NCI-H2081 (cell line): ENCODE measurements at places on chromosomes 6 and 20.

- DNase-seq, result peak; percentile 40
Observed at GRCh38 chr20:34834459-34834893, 9.0 kb upstream of the NCOA6 start.

DNA sequence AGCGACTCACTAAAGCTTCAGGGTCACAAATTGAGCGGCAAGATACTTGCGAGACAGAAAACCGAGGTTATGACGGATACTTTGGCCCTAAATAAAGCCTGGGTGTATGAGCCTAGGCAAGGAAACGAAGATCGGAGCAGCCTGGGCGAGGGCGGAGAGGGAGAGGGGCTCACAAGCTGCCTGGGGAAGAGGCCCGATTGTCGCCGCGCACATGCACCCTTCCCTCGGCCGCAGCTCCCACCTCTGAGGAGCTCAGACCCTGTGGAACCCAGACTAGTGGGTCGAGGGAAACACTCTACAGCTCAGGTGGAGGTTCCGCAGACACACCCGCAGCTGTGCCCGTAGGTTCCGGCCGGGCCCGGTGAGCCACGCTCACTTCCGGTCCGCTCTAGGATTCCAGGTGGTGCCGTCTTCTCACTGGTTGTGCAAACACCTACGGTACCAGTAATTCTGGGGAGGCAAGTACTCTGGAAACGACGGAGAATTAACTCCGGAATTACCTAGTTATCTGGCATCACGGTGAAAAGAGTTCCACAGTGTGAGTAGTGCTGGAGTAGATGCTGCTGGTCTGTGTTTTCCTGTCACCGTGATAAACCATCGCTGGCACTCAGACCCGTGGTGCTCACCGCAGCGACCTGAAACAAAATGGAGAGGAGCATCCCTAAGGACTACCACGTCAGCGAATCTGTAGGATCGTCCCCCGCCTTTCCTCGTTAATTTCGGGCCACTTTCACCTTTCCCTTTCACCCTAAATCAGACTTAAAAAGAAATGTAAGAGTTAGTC, 61.5 kb downstream of the GPX5 start:
- peak; percentile 84 for DNase-seq

- peak; percentile 78 for DNase-seq
Observed at GRCh38 chr6:92231171-92231701, 1188.1 kb downstream of the EPHA7 start.

DNA sequence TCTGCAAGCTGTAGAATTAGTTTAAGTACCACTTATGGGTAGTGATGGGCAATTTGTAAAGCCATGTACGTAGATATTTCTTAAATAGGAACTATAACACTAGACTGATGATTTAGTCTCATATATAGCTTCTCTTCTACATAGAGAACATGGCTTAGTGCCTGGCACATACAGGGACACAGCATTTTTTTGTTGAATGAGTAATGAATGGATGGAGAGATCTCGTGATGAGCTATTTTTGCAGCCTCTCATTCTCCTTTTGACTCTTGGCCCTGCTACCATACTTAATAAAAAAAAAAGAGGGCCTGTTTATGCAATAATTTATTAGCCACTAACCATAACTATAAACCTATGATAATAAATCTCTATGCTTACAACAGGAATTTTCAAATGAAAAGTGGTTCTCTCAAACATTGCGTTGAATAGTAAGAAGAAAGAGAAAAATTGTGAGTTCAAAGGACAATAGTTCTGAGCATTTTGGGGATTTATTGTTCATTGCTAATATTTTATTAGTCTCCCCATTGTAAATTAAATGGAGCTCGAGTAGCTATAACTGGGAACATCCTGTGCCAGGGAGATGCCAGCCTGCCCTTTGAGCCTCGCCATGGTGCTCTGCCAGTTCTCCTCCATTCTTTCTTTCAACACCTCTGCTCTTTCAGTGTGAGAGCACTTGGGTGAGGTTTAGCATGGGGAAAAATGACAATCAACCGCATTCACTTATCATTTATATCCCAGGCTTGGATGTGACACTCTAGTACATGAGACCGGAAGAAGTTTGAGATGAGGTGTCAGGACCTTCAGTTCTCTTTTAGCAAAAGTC, 14.7 kb upstream of the RCAN2 start:
- no peak for DNase-seq
